Skin of body (tissue), 3 donors: ENCODE measurements at places on chromosomes 5 and 9. TPM values are rescaled to one million over a fixed set of nuclear protein-coding genes. Genes with fewer than 3 reads are reported as not detected.

OCLN gene
- total RNA-seq = 22.6 TPM

UNC5A gene
- 0.30 TPM for total RNA-seq

EXOSC3 gene
- total RNA-seq = 25.4 TPM

FCHO2 gene
- total RNA-seq = 32.4 TPM

FRMD3 gene
- 10.1 TPM for total RNA-seq

TMEM161B gene
- 24.9 TPM for total RNA-seq

PFN3 gene
- not detected for total RNA-seq

IFNA10 gene
- not detected for total RNA-seq
